ENCODE measurements at places on chromosomes 7 and 10.
A peak's percentile ranks its signal among the peaks of the same experiment; 100 is the strongest.

DNA sequence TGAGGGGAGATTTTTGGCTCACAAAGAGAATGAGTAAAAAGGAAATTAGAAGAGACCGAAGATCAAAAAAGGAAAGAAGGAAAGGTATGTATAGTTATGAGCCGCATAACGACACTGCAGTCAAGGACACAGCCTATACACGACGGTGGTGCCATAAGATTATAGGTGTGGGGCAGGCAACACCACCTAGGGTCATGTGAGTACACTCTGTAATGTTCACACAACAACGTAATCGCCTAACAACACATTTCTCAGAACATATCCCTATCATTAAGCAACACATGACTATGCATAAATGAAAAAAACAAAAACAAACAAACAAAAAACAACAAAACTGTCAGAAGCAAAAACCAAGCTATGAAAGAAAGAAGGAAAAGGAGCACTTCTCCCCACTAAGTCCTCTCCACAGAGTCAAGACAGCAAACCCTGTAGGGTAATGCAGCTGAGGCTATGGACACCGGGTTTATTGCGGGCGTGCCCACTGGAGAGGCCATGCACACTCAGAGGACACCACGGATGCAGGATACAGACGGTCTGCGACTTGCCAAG is 45.1 kb downstream of the PIP4K2A start:
- no peak for DNase-seq

GRCh38 chr7:157769086-157769485 is 432.3 kb downstream of the DNAJB6 start:
- DNase-seq: no peak

GRCh38 chr7:153422291-153423209 is 629.6 kb upstream of the DPP6 start:
- no peak for DNase-seq

DNA sequence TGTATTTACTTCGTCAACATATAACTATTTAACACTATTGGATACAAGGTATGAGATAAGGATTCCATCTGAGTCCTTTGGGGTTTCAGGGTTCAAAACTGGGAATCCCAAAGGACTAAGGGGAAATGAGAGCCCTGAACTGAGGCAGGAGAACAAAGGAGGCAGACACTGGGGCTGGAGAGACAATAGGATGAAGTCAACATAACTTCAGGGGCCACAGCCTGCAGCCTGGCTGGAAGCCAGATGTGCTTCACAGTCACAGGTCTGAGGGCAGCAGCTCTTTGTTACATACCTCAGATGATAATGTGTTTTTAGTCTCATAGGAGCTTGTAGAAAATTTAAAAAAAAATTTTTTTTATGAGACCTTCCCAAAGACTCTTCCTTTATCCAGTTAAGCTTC is 73.3 kb downstream of the NRF1 start:
- no peak for DNase-seq

- DNase-seq: no peak
These were observed 31.5 kb downstream of the ACTA2 start for GRCh38 chr10:88920986-88921593.

DNA sequence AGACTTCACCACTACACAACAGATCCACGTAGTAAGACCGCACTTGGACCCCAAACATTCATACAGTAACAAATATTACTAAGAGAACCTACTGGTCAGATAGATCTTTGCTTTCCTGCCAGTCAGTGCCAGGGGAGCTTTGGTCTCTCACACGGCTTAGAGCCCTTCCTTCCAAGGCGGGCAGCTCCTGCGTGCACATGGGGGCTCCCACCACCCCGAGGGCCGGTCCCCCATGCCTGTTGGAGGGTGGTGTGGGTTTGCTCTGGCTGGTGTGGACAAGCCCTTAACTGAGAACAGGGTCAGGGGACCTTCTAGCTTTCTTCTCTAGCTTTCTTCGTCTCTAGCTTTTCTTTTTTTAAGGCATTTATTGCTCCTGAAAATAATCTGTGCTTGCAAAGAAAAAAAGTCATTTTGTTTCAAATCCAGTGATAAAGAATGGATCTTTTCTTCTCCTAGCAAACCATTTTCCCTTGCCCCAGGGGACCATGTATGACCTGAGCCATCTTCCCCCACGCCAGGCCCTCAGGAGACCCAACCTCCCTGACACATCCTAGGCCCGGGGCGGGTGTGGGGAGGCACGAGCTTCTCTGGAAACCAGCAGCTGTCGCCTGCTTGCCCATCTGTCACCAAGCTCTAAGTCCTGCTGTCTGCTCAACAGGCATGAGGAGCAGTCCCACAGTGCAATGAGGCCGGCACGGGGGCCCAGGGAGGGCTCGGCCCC is 591.1 kb downstream of the PTPRN2 start:
- DNase-seq: no peak

DNA sequence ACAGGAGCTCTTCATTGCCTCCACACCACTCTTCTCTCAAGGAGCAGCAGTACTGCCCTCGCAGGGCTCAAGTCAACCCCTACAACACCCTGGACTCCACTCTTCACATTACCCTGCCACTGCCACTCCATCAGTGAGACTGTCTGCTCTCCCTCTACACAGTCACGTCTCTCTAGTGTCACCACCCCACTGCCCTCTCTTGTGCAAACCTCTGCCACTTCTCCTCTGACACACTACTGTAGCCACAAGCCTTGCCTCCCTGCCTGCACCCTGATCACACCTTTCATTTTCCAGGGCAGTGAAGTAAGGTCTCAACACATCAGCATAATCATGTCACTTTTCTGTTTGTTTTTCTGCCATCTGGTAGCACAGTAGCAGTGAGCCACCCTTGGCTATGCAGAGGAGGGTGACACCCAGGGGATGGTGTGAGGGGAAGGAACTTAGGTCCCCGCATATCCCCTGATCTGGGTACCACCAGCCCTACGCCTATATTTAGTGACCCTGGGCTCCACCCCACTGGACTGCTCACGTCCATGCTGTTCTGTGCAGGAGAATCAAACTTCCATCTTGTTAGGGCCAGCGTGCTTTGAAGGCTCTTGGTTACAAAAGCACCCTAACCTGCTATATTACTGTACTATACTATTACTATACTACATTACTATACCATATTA is 1.6 kb downstream of the C10orf143 start:
- DNase-seq: no peak

DNA sequence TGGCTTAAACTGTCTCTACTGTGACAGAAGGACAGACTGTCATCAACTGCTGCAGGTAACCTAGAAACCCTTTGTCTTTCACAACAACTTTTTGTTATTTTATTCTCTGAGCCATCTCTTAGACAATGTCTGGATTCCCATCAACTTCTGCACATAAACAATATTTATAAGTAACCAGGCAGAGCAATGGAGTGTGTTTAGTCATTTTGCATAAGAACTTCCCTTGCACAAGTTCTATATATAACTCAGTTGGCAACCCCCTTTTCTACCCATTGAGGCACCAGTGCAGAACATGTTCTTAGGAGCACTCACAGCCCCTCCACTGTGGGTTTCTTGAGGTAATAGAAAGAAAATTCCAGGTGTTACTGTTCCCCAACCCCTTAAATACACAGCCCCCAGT is 65.0 kb upstream of the IL6 start:
- DNase-seq: no peak

- no peak for DNase-seq
These were observed 195.6 kb upstream of the AUTS2 start for GRCh38 chr7:69402696-69403095.

GRCh38 chr10:118916777-118917176 is 112.7 kb upstream of the NANOS1 start:
- no peak for DNase-seq

GRCh38 chr7:65251851-65252620 is 121.6 kb upstream of the ZNF92 start:
- peak; percentile 61 for DNase-seq

GRCh38 chr7:80729591-80730320 is 91.3 kb downstream of the CD36 start:
- DNase-seq: no peak

DNA sequence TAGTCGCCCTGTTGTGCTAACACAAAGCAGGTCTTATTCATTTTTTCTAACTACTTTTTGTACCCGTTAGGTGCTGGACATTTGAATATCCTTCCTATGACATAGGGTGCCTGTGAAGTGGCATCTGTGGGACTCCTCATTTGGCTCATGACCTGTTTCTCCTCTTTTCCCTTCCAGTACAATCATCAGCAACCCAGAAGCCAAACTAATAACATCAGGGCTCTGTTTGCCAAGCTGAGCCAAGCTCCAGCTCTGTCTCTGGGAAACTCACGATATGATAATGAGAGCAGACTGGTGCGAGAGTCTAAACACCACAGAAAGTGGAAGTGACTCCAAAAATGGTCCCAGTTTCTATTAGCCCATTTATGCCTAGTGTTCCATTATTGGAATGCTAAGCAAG is 92.0 kb downstream of the SVIL start:
- no peak for DNase-seq

- DNase-seq: no peak
These were observed 324.1 kb downstream of the LRMDA start for GRCh38 chr10:75755528-75755927.

DNA sequence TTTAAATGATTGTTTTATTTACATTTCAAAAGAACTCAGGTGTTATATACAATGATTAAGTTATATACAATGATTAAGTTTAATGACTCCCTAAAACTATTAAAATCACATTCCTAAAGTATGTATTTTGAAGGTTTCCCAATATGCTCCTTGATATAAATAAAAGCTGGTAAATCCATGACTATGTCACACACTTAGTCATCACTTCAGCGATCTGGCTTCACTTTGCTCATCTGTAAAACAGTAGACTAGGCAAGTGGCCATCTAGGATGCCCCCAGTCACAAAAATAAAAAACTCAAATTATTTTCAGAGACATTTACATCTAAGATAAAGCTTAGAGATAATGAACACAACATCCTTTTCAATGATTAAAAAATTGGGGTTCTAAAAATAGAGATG is 10.8 kb downstream of the ICA1 start:
- DNase-seq: no peak

- peak; percentile 69 for DNase-seq
These were observed 41.1 kb upstream of the FAM133B start for GRCh38 chr7:92631067-92631849.

DNA sequence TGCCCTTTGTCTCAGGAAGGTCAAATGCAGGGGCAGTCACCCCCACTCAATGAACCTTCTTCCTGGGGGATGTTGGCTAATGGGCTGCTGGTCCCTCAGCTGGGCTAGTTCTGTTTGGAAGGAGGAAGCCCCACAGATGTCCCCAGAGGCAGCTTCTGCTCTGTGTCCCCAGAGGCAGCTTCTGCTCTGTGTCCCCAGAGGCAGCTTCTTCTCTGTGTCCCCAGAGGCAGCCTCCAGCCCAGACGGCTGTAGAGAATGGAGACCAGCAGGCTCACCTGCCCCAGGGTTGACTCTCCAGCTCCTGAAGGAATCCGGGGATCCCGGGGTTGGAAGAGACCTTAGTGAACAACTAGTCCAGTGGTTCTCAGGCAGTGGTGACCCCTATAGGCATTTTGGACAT is 62.5 kb upstream of the LEP start:
- DNase-seq: no peak

GRCh38 chr10:132137111-132138072 is 49.4 kb upstream of the DPYSL4 start:
- DNase-seq: no peak

GRCh38 chr7:158067931-158068482 is 519.6 kb downstream of the PTPRN2 start:
- DNase-seq: no peak

GRCh38 chr7:139124084-139124914 is 14.8 kb upstream of the ZC3HAV1 start:
- no peak for DNase-seq

GRCh38 chr7:75985518-75986146 is 8.8 kb downstream of the TMEM120A start:
- DNase-seq: no peak

DNA sequence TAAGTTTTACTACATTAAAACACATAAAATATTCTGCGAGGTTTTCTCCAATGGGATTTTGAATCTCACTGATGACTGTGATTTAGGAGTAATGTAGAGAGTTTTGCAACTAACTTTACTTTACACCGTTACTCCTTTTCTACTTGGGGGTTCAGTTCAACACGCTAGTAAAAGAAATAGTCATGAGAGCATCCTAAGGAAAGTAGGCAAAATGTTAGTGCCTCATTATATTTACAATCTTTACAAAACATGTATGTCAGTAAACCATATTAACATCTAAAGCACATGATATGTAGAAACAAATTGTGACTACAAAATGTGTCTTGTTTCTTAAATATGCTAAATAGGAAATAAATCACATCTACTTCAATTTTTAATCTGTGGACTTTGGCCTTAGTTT is 6.0 kb downstream of the MEOX2 start:
- no peak for DNase-seq

DNA sequence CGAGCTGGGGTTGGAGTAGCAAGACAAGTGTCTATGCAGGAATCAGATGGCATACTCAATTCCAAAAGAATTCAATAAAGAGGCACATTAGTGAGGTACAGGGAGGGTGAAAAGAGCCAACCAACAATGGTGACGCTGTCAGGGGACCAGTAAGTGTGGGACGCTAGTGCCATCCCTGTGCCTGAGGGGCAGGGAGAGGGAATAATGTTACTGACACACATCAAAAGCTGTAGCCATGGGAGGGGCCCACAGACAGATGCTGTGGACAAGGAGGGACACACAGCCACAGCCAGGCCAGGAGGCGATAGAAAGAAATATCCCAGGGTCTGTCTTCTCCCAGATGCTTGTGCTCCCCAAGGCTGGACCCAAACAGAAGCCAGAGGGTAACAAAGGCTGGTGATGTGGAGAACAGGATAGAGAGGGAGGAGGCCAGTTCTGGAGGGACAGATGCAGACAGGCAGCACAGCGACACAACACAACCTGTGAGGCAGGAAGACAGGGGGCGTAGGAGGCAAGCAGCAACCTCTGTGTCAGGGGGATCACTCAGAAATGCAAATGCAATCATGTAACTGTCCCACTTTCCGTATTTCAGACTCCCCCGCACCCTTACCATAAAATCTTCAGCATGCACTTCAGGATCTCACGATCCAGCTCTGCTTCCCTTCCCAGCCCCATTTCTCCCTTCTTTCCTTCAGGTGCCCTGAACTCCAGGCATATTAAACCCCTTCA is 240.5 kb upstream of the FZD8 start:
- DNase-seq: no peak

DNA sequence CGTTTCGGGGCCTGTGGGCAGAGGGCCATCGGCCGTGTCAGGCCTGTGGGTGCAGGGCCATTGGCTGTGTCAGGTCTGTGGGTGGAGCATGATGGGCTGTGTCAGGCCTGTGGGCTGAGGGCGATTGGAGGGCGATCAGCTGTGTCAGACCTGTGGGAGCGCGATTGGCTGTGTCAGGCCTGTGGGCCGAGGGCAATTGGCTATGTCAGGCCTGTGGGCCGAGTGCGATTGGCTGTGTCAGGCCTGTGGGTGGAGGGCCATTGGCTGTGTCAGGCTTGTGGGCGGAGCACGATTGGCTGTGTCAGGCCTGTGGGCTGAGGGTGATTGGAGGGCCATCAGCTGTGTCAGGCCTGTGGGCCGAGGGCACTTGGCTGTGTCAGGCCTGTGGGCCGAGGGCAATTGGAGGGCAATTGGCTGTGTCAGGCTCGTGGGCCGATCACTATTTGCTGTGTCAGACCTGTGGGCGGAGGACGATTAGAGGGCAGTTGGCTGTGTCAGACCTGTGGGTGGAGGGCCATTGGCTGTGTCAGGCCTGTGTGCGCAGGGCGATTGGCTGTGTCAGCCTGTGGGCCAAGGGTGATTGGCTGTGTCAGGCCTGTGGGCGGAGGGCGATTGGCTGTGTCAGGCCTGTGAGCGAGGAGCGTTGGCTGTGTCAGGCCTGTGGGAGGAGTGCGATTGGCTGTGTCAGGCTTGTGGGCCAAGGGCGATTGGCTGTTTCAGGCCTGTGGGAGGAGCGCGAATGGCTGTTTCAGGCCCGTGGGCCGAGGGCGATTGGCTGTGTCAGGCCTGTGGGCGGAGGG is 54.1 kb downstream of the DYNC2I1 start:
- DNase-seq: no peak

- no peak for DNase-seq
These were observed 55.2 kb upstream of the FAM133B start for GRCh38 chr7:92645114-92646061.
